ENCODE measurements at places on chromosomes 6 and 20. TPM values are rescaled to one million over a fixed set of nuclear protein-coding genes. Genes with fewer than 3 reads are reported as not detected.

DNA sequence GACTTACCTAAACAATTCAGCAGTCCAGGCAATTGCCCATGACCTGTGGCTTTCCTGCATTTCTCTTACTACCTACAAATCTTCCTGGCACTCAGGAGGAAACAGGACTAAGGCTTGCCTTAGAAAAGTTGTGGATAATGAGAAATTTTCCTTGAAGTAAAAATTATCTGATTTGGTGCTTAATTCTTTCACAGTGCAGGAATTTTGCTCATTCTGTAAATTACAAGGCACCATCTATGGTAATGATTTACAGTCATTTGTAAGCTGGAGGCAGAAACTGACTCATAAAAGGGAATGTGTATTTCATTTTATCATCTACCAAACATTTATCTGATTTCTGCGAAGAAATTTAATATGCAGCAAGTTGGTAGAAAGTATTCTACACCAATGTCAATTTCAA, 211.5 kb upstream of the FKBP1C start:
- DNase-seq, result no peak

DNA sequence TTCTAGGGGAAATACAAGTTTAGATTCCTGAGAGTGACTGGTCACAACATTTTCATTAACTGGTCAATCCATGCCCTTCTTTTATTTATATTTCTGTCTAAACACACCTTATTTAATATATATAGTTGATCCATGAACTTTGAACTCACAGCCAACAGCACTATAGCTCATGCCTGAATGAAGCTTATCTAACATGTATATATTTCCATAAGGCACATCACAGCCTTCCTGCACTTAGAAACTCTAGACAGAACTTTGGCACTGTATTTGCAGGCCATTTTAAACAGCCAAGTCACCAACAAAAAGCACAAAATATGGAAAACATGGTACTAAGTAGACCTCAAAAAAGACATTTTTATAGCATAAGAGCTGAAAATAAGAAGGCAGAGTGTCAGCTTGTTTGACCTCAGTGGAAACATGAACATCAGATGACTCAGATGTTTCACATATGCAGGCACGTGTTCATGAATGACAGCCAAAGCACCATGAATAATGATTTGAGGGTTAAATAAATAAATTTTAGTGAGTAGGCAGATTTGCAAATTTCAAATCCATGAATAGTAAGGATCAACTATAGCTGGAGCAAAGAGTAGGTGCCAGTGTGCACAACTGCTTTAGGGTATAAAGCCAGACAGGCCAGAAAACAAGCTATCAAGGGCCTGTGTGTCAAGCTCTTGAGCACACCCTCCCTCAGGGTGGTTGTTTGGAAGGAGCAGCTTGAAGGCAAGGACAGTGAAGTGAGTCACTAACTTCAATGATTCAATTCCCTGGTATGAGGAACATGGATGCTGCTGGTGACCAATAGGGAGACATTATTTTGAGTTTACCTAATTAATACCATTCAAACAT, 88.9 kb upstream of the NT5E start:
- DNase-seq, result peak; percentile 81

Gene QKI
- polyA plus RNA-seq, result 82.8 TPM

Gene ZNF311
- polyA plus RNA-seq, result 2.7 TPM

GRCh38 chr6:125469915-125470314, 168.1 kb upstream of the HDDC2 start:
- DNase-seq, result no peak

- no peak for DNase-seq
Measured at GRCh38 chr6:30568245-30568644, 3.0 kb upstream of the ABCF1 start.

Gene LTA
- polyA plus RNA-seq, result 0.04 TPM

- DNase-seq, result no peak
Measured at GRCh38 chr20:57980506-57980905, 247.9 kb downstream of the ANKRD60 start.
